ENCODE measurements at places on chromosomes 4 and X. TPM values are rescaled to one million over a fixed set of nuclear protein-coding genes. Genes with fewer than 3 reads are reported as not detected.

VCX3A gene
- polyA plus RNA-seq: not detected

CT45A1 gene
- 7.1 TPM for polyA plus RNA-seq

EXOC1 gene
- polyA plus RNA-seq: 60.6 TPM

HDAC6 gene
- 169 TPM for polyA plus RNA-seq

GRCh38 chr4:32645653-32646052, 1925.5 kb downstream of the PCDH7 start:
- DNase-seq: no peak

GRCh38 chr4:165476214-165477098, 97.6 kb downstream of the CPE start:
- DNase-seq: no peak

DNA sequence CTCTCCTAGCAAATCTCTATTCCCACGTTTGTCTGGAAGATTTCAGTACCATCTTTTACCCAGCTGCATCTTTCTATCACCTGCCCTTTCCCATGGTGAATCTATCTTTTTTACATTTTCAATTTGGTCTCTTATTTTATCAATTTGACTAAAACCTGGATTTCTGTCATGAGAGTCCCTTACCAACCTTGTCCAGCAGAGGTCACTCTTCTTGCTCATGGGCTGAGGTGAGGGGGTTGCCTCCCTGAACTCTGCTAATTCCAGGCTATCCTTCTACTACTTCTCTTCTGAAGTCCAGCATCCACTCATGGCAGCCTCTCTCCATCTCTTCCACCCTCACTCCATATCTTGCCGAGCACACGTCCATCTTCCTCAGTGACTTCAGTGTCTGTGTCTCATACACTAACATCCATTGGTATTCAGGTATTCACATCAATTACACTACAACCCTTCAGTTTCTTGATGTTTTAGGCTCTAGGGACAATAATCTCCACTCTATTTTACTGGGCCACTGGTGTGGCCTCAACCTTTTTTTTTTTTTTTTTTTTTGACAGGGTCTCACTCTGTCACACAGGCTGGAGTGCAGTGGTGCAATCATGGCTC, 17.8 kb upstream of the ZNF827 start:
- no peak for DNase-seq

GRCh38 chr4:48683784-48684666, 96.1 kb downstream of the FRYL start:
- DNase-seq: no peak

GRCh38 chr4:102439236-102439614, 61.9 kb upstream of the NFKB1 start:
- DNase-seq: peak; percentile 83

DNA sequence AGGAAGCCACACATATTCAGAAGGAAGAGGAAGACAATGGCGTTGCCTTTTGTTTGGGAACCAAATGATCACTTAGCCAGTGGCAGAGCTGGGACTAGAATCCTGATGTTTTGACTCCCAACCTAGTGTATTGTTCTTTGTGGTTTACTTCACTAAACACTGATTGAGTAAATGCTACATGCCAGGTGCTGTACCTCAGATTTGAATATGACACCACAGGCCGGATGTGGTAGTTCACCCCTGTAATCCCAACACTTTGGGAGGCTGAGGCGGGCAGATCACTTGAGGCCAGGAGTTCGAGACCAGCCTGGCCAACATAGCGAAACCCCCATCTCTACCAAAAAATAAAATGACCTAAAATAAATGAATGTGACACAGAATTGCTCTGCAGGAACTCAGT, 8.4 kb downstream of the NDUFA1 start:
- DNase-seq: no peak

DNA sequence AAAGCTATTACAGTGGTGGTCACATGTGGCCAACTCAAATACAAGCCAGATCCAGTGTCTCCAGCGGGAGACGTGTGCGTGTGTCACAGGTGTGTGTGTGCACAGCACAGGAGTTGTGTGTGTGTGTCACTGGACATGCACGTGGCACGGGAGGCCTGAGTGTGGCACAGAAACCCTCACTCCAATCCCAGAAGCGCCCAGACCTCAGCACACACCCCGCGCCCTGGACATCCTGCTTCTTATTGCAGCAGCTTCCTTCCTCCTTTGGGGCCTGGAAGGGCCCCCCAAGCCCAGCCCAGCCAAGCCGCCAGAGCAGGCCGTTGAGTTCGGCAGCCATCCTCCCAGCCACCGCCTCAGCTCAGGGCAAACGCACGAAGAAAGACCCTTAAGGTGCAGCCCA, 37.9 kb downstream of the ACOX3 start:
- DNase-seq: no peak

- no peak for DNase-seq
These were observed 38.4 kb downstream of the HTT start for GRCh38 chr4:3112609-3113469.

- DNase-seq: no peak
These were observed 78.6 kb upstream of the BOD1L1 start for GRCh38 chr4:13706120-13706519.

DNA sequence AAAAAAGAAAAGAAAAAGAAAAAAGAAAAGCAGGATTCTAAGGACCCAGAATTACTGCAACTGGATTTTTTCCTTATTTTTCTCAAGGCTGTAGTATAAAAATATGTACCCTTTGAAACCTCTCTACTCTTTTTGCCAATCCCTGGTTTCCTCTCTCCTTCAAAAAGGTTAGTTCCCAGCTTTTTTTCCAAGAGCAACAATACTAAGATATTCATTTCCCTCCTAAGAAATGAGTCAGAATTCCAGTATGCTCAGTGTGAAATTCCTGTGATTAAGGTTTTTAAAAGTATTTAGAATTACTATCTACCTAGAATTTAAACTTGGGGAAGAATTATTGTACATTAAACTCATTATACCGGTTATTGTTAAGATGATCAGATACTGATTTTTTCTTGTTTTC, 22.0 kb downstream of the SMIM14 start:
- no peak for DNase-seq

GRCh38 chr4:182960746-182961145, 43.6 kb upstream of the DCTD start:
- DNase-seq: no peak

GRCh38 chr4:107746161-107746560, 26.1 kb upstream of the PAPSS1 start:
- no peak for DNase-seq

- peak; percentile 53 for DNase-seq
These were observed 21.9 kb downstream of the BMP3 start for GRCh38 chr4:81052119-81053068.

DNA sequence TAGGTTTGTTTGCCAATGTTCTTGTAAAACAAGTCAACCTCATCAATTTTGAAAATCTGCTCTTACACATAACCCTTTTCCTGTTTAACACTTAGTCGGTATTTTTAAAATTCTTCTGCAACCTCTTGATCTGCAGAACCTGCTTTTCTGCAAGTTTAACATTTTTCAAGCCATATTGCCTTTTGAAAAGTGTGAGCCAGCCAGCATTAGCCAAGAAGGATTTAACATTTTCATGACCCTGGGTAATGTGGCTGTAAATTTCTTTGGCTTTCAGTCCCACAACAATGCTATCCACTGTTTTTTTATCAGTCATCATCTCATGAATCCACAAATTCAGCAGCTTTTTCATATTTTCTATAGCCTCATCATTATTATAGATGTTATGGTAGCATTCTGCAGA, 956.5 kb downstream of the FAT4 start:
- peak; percentile 75 for DNase-seq

DNA sequence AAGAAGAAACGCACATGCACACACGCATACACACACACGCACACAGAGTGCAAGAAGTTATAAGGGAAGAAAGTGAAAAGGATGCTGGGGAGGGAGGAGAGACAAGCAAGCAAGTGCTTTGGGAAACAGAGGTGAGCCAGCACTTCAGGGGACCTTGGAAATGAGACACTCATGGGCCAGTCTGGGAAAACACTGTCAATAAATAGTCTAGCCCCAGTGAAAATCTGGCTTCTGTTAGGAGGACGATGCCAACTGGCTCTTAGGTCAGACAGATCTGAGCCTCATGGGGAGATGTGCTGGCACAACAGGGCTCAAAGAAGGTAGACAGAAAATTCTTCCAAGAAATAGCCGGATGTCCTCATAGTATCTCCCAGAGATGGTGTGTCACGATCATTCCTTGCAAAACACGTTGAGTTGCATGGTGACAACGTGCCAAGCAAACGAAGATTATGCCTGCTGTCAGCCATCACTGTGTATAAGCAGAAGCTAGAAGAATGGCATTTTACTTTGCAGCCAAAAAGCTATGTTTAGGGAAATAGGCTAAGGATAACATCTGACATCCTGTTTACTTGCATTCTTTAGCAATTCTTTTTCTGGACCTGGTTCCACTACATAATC, 557 bp upstream of the ARHGEF6 start:
- no peak for DNase-seq

DNA sequence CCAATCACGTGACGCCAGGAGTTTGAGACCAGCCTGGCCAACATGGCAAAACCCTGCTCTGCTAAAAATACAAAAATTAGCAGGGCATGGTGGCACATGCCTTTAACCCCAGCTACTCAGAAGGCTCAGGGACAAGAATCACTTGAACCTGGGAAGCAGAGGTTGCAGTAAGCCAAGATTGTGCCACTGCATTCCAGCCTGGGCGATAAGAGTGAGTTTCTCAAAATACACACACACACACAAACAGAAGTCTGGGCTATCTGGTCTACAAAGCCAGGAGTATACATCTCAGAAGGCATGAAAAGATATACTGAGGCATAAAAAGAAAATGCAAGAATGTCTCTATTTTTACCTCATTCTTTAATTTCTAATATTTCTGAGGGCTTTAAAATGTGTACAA, 11.3 kb downstream of the YTHDC1 start:
- no peak for DNase-seq

- DNase-seq: peak; percentile 29
These were observed 147.7 kb downstream of the CPEB2 start for GRCh38 chr4:15149839-15150592.

GRCh38 chr4:87965501-87965975, 10.0 kb upstream of the SPP1 start:
- DNase-seq: no peak

DNA sequence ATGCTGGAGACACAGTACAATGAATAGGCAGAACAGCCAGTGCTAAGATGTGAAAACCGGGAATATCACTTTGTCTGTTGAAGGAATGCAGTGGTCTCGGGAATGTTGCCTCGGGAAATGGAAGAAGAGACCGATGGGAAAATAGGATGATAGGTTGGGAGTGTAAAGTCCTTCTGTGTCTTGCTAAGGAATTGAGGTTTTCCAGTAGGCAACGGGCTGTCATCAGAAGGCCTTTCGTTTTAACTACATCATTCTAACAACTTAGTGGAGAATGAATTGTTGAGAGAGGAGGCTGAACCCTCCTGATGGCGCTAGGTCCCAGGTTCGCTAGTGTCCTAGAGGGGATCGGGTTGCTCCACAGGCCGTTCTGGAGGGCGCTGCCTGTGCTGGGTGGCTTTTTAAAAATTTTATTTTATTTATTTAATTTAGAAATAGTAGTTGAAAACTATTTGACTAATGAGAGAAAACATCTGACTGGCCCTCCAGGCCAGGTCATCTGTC, 730 bp downstream of the VBP1 start:
- no peak for DNase-seq

All from right lung (tissue), 10 donors.